ENCODE measurements at places on chromosomes 4 and X. TPM values are rescaled to one million over a fixed set of nuclear protein-coding genes. Genes with fewer than 3 reads are reported as not detected.

The HPSE gene
- 1.4 TPM for total RNA-seq

The SMARCA1 gene
- total RNA-seq, result 44.3 TPM

The MAGEA9 gene
- total RNA-seq, result not detected

The TAF1 gene
- total RNA-seq, result 16.8 TPM

The ZFX gene
- total RNA-seq, result 8.0 TPM

The RFC1 gene
- 16.5 TPM for total RNA-seq

The VCX2 gene
- not detected for total RNA-seq

The PLP1 gene
- not detected for total RNA-seq

The CHRNA9 gene
- total RNA-seq, result 1.0 TPM

The MAGEE2 gene
- total RNA-seq, result not detected

The AP1AR gene
- total RNA-seq, result 9.8 TPM

The GUCY2F gene
- not detected for total RNA-seq

The YIPF6 gene
- 33.2 TPM for total RNA-seq

The PF4V1 gene
- not detected for total RNA-seq

The GLUD2 gene
- total RNA-seq, result 2.4 TPM
